CD4-positive, alpha-beta T cell (primary cell): ENCODE measurements at places on chromosomes 11 and 22.

GRCh38 chr11:107457205-107457557 is 444 bp downstream of the CWF19L2 start:
- DNase-seq, result no peak

- no peak for DNase-seq
These were observed 22.3 kb downstream of the LRRC74B start for GRCh38 chr22:21067901-21068680.

DNA sequence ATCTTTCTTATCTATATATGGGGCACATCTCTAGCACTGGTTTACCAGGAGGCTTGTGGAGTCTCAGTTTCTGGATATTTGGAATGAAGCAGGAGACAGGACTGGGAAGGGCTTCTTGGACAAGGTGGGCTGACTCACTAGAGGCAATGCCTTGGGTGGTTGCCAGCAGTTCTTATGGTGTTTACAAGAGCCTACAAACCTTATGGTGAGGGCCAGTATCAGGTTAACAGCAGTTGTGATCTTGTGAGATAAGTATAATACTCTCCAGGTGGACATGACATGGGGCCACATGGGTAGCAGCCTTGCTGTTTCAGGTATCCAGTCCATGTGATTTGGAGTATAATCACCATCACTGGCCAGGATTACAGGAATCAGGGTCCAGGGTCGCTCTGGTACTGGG is 10.2 kb downstream of the FUT4 start:
- DNase-seq, result no peak

- no peak for DNase-seq
These were observed 51.9 kb upstream of the ALX4 start for GRCh38 chr11:44361813-44362212.

GRCh38 chr22:33467620-33468095 is 409.5 kb upstream of the SYN3 start:
- DNase-seq, result no peak

GRCh38 chr11:134041349-134041748 is 27.5 kb upstream of the JAM3 start:
- DNase-seq, result no peak

DNA sequence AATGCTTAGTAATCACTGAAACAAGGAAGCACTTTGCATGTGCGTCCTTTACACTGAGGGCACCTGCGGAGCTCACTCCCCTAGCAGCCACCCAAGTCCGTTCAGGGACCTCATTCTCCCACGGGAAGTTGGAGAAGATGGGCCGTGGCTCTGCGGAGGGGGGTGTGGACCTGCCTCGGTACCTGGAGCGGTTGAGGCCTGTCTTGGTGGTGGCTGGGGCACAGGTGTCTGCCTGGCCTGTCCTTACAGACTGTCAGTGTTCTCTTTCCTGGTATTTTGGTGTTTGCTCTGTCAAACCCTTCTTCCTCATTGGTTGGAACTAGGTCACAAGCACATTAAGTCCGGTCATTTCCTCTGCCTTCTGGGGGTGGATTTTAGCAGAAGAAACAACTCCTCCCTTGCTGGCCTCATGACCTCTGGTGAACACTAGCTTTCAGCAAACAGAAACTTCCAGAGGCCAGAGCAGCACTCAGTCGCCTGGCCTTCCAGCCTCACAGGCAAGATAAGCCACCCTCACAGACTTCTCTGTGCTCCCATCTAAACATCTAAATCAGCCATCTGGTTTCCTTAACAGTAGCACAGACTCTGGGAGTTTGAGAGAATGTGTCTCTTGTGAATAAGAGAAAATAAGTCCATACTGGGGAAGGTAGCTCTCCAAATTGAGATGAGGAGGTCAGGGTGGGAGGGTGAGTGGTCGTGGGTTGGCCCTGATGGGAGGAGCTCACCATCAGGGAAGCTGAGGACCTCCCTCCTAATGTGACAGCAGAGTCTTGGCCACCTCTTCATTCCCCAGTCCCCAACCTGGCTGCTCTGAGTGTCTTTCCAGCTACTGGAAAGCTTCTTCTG is 8.6 kb downstream of the SNAP29 start:
- DNase-seq, result no peak

GRCh38 chr11:44221456-44221855 is 88.5 kb downstream of the ALX4 start:
- DNase-seq, result no peak

DNA sequence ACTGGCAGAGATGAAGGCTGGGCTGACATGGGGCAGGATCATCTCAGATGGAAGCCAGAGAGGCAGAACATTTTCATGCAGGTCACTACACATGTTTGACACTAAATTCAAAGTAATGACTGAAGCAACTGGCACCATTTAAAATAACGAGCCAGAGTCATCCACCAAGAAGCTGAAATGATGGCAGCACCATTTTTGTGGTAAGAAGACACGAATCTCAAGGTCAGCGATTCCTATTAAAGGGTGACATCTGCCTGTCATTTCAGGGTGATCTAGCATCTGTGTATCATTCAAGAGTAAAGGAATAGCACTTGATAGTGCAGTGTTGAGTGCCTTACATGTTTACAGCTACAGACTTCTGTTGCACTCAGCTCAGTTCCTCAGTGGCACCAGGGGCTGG is 113.4 kb upstream of the C11orf87 start:
- DNase-seq, result no peak

DNA sequence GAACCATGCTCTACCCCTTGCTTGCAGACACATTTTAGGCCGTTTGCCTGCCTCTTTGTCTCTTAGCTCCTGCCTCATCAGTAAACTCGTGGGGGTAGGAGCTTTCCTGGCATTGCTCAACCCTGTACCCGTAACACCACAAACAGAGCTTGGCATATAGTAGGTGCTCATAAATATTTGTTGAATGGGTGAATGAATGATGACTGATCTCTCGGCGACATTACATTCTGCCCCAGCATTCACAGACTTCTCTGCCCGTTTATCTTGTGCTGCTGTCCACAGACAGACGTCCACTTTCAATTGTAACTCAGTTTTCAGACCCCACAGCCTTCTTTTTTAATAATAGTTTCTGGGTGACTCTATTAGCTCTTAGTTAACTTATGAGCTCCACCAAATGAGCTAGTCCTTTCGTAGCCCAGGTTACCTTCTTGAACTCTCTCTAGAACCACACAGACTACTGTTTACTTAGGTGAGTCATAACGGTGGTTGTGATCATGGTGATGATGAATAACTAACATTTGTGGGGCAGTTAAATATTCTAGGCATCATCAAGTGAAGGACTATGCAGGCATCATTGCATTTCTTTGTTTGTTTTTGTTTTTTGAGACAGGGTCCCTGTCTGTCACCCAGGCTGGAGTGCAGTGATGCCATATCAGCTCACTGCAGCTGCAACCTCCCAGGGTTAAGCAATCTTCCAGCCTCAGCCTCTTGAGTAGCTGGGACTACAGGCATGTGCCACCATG is 188.4 kb downstream of the ADAMTS15 start:
- no peak for DNase-seq

DNA sequence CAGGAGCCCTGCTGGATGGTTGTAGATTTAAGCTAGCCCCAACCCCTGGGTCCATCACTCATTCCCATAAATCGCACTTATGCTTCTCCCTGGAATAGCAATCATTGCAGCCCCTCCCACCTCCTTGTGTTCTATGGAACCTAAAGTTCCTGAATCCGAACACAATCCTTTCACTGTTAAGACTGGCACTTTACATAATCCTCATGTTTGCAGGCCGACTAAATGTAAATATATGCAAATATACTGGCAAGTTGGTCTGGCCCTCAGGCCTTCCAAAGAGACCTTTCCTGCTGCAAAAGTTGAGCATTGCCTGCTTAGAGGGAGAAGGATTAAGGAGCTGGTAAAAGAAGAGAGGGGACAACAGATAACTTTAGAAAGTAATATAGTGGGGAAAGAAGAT is 892.9 kb downstream of the OPCML start:
- DNase-seq, result no peak

DNA sequence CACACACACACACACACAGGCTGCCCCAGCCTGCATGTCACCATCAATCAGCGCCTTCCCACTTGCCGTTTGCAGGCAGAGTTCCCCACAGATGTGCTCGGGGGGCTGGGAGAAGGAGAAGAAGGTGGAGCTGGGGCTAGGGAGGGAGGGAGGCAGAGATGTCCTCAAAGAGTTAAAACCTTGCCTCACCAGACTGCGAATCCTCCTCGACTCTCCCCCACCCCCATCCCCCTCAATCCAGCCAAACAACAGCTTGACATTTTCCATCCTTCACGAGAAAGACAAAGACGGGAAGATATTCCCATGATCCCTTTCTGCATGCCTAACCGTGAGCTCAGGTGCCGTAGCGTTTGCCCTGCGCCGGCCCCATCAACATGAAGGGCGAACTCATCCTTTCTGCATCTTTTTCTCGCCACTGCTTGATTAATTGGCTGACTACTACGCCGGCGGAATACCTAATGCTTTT is 365.5 kb downstream of the MIAT start:
- no peak for DNase-seq

DNA sequence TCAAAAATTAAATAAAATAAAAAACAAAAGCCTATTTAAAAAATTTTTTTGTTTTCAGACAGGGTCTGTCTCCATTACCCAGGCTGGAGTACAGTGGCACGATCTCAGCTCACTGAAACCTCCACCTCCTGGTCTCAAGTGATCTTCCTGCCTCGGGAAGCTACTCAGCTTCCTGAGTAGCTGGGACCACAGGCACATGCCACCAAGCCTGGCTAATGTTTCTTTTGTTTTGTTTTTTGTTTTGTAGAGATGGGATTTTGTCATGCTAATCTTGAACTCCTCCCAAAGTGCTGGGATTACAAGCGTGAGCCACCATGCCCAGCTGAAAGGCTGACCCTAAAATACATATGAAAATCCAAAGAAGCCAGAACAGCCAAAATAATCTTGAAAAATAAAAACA is 20.4 kb upstream of the L3MBTL2 start:
- DNase-seq, result no peak

- DNase-seq, result no peak
These were observed 311.2 kb upstream of the FAT3 start for GRCh38 chr11:91913407-91913806.

- no peak for DNase-seq
These were observed 31.9 kb downstream of the RRAS2 start for GRCh38 chr11:14327116-14327515.

DNA sequence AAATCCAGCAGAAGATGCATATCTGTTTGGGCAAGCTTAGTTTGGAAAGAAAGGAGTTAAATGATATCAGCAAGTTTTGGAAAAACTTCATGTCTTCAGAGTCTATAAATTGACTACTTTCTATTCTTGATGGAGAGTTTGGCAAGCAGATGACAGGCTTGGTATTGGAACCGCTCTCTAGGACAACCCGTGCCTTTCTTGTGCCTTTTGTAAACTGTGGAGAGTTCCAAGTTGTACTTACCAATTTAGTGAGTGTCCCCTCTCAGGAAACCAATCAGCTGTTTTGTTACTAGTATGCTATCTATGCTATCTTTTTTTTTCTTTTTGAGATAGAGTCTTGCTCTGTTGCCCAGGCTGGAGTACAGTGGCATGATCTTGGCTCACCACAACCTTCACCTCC is 43.7 kb upstream of the CTTN start:
- no peak for DNase-seq

GRCh38 chr11:57410287-57410686 is 16.6 kb downstream of the SLC43A3 start:
- no peak for DNase-seq

- no peak for DNase-seq
These were observed 112.4 kb downstream of the KIRREL3 start for GRCh38 chr11:126888115-126888712.

GRCh38 chr11:129644326-129644725 is 171.3 kb upstream of the TMEM45B start:
- no peak for DNase-seq

DNA sequence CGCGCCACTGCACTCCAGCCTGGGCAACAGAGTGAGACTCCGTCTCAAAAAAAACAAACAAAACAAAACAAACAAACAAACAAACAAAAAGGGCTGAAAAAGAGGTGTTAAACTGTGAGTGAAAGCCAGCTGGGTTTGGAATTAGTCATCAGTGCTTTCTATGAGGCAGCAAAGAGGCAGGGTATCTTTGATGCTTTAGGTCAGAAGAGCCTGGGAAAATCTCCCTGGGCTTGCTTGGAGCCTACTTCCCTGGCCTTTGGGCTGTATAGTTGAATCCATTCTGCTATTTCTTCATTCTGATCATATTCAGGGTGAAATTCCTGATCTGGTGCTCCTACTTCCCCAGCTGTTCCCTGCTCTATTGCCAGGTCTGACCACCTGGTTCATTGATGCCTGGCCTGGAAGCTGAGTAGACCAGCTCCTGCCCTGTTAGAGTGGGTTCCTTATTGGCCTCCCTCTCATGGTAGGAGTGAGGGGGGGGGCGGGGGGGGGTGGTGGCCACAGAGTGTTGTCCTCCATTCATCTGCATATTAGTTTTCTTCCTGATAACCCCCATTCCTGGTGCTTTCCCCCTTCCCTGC is 65.6 kb downstream of the INSC start:
- DNase-seq, result no peak

DNA sequence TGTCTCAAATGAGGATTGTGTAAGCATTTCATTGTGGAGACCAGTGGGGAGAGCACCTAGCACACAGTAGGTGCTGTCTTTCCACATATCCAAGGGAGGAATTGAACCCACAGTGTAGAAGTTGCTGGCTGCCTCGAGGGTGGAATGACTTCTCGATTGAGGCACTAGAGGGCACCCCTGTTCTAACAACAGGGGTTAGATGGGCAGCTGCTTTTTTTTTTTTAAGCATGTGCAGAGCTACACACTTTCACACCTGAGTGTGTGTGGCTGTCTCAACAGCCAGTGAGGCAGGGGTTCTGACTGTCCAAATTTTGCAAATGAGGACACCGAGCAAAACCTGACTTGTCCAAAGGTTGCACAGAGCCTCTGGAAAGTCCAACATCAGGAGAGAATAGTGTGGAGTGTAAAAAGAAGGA is 118.2 kb upstream of the CRYBB3 start:
- DNase-seq, result peak; percentile 45

DNA sequence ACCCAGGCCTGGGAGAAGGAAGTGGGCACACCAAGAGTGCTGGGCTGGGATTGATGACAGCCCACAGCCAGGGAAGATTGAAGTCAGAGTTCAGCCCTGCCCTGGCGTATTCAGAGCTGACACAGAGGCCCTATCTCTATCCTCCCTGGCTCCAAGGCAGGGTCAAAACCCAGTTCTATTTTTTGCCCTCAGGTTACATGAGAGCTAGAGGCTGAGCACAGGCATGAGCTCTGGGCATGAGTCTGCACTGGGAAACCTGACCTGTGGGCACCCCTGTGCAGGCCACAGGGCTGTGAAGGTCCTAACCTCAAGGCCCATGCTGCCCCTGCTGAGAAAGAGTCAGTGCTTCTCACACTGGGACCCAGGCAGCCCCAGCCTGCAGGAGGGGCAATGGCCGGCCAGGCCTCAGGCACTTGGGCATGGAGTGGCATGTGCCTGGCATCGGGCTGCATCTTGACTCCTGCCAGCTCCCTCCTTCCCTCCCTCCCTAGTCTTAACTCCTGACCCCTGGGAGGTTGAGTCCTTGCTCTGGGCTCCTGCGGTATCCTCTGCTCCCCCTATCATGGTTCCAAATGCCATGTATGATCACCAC is 5.4 kb downstream of the SLC35E4 start:
- DNase-seq, result no peak

GRCh38 chr11:32148895-32149294 is 58.0 kb downstream of the RCN1 start:
- DNase-seq, result no peak
